ENCODE measurements at places on chromosomes 1 and 21.
A peak's percentile ranks its signal among the peaks of the same experiment; 100 is the strongest.

DNA sequence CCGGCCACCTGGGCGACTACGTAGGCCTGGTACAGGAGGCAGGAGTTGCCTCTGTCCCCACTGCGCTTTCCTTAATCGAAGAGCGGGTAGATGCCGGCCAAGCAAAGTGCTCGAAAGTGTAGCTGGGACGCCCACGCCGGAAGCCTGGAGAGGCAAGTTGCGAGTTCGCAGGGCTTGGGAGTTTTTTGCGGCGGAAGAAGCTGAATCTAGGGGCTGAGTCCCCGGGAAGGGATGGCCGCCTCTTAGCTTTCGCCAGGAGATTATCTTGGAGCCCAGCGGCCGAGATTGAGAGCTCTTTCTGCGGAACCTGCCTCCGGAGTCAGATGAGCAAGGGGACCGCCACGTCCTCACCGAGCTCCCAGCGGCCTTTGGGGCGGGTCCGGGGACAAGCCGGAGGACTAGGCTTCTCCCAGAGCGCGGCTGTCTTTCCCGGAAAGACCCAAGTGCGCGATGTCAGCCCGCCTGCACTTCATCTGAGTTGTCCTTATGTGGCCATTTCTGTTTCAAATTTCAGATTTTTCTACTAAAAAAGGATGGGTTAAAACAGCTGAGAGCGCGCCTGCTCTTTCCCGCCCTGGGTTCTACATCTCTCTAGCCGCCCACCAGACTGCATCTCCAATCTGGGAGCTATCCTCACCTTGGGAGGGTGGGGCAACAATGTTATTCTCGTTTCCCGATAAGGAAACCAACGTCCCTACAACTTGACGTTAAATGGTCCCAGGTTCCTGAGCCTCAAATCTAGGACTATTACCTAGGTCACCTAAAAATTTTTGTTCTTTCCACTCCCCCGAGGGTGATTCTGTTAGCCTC is 12.4 kb upstream of the TBX15 start:
- no peak for DNase-seq

DNA sequence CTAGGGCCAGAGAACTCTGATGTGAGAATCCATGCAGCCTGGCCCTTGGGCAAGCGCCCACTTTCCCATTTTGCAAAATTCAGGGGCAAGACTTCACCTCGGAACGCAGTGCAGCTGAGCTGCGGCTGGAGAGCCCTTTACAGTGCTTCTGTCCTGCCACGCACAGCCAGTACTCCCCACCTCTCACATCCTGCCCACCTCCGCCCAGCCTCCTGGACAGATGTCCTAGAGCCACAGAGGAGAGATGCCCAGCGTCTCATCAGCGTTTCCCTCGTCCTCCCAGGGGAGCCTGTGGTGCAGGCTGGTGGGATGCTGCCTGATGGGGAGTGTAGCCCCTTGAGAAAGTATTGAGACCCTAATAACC is 29.6 kb downstream of the RUNX3 start:
- no peak for DNase-seq

DNA sequence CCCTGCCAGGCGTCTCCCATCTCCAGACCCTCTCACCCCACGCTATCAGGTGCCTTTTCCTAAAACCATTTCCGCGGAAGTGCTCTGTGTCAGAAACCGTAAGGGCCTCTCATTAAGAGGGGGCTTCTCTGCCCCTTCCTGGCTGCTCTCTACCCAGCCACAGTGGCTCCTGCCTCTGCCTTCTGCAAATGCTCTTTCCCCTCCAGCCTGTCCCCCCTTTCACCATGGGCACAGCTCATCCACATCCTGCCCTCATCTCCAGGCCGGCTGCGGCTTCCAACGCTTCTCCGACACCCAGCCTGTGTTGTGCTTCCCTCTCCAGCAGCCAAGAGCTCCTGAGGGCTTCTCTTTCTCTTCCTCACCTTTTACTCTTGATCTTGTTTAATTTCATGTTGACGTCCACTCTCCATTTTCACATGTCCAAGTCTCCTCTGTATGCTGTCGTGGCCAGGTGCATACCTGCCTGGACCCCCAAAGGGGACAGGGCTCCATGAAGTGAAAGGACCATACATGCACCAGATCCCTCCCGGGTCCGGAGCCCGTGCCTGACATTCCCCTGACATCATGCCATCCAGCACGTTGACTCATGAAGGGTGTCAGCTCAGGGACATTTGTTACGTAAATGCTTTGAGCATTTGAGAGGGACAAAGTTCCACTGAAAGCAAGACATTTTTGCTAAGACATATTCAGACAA is 306.5 kb downstream of the AJAP1 start:
- DNase-seq = no peak

- DNase-seq = no peak
These were observed 305.4 kb downstream of the HHIPL2 start for GRCh38 chr1:222242492-222242891.

- DNase-seq = peak; percentile 65
These were observed 30.9 kb downstream of the SNAP47 start for GRCh38 chr1:227766015-227766634.

GRCh38 chr1:99614728-99615127 is 31.2 kb upstream of the PALMD start:
- no peak for DNase-seq

GRCh38 chr1:229710746-229711145 is 84.7 kb downstream of the URB2 start:
- no peak for DNase-seq

GRCh38 chr21:42765656-42766055 is 112.2 kb downstream of the PDE9A start:
- DNase-seq = no peak

GRCh38 chr1:19728413-19729145 is 63.9 kb downstream of the HTR6 start:
- DNase-seq = no peak

DNA sequence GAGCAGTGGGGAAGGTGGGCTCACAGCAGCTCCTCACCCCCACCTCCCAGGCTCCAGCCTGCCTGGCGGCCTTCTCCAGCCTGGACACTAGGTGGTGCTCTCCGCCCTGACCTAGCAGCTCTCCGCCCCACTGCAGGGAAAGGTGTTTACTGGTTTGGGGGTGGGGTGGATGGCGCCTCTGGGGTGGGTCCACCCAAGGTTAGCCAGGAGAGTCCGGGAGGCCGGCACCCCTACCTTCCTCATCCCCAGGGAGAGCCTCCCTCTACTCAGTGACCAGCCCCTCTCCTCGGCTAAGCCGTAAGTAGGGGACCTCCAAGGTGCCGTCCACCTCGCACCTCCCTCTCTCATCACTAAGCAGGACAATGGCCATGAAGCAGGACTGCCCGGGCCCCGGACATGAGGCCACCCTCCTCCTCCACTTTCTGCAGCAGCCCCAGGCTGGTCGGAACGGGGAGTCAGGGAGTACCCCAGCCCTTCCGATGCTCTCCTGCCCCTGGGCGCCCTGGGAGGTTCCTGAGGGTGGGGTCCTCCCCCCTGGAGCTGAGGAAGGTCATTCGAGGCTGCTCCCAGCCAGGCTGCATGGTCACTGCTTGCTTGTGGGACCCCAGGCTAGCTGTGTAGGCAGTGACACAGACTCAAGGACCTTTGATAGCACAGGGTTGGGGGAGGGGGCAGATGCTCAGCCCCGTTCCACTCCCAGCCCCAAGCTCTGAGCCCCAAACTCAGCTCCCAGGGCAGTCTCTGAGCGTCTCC is 101.4 kb upstream of the VAMP3 start:
- DNase-seq = peak; percentile 58

- DNase-seq = no peak
These were observed 8.2 kb upstream of the GLRX2 start for GRCh38 chr1:193113258-193113991.

DNA sequence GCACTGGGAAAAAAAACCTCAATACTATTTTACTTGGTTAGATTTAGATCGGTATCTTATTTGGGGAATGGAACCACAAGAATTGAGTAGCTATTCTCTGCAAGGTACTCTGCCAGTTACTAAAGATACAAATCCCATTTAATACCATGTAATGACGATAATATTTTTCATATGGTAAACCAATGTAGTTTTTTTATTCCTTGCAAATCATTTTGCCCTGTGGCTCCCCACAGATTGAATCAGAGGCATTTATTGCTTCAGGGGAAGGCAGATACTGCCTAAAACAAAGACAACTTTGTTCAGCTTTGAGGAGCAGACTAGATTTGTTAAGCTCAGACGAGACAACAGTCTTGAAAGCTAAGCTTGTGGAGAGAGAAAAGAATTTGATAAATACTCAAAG is 226.7 kb upstream of the RUNX1 start:
- no peak for DNase-seq

DNA sequence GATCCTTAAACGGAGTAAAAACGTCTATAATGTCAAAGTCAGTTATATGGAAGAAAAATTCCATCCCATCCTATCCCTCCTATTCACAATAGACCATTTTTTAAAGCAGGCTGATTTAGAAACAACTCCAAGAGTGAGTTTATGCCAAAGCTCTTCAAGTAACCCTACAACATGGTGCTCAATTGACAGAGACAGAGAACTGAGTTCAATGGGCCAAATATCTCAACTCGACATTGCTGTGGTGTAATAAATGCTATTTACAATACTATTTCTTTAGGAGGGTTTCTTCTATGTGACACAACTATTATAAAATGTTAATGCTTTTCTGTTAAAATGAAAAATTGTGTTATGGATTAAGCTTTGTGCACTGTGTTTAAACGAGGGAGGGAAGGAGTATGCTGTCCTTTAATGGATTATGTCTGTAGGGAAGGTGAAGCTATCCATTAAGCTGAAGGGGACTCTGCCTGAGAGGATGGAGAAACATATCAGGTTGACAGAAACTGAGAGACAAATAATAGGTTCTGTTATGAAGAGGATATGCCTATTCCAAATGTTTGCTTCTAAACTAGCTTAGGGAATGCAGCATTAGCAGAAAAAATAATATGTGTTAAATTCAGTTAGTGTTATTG is 362.5 kb upstream of the CHRM3 start:
- no peak for DNase-seq

DNA sequence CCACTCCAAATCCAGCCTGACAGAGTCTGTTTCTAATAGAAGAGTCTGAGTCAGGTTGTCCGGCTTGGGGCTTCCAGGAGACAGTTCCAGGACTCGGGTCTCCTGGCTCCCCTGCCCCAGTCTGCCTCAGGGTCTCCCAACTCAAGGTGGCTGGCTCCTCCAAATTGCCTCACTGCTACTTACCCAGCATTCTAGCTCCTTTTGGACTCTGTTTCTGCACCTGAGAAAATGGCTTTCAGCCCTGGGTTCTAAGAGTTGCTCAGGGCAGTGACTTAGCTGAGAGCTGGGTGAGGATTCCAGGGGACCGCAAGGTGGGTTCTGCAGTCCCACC is 5.5 kb upstream of the IGFN1 start:
- DNase-seq = no peak

- peak; percentile 64 for DNase-seq
These were observed 3.9 kb upstream of the DENND2D start for GRCh38 chr1:111204201-111204982.

DNA sequence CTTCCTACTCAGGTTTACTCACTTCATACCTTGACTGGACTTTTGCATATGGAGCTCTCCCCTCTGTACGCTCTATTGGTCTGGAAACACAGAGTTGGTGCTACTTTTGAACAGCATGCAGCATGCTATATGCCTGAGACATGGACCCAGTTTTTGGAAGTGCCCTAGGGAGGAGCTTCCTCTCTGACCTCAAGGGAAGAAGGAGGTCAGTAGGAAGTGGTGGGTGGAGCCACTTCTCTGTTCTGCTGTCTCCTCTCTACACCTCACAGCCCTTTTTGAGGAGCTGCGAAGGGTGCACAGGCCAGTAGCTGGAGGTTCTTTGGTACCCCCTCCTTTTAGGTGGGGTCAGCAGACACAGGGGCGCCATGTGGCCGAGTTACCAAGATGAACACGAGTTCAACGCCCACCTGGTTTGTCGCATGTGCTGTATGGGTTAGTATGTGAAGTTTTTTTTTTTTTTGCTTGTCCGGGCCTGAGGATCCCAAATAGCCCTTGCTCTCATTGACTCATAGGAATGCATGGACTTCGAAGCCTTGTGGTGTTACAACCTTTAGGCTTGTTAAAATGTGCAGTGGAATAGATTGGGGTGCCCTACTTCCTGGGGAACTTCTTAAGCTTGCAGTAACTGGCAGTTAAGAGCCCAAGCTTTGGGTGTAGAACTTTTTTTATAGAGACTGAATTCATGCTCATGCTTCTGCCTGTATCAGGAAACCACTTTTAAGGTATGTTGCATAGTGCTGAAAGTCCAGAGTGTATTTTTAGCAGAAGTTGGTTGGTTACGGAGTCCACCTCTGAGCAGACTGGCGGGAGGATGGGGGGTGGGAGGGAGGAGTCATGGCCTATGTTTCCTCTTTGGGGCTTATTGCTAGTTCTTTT is 10.7 kb downstream of the MACF1 start:
- peak; percentile 34 for DNase-seq

GRCh38 chr1:21814241-21814918 is 2.3 kb downstream of the LDLRAD2 start:
- peak; percentile 9 for DNase-seq

DNA sequence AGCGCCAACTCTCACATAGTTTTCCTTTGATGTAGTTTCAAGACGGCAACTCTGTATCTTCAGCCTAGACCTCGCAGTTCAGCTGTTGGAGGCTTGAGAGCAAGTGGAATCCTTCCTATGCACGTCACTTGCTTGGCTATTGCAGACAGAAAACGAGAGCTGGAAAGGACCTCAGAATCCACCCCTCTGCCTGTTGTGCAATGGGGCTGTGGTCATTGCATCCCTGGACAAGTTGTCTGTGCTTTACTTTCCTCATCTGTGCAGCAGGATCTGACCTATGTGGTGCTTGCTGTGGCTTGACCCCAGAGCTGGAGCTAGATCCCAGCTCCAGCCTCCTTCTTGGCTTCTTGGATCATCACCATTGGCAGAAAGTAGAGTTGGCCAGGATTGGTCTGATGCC is 50.0 kb upstream of the IGSF21 start:
- DNase-seq = no peak

DNA sequence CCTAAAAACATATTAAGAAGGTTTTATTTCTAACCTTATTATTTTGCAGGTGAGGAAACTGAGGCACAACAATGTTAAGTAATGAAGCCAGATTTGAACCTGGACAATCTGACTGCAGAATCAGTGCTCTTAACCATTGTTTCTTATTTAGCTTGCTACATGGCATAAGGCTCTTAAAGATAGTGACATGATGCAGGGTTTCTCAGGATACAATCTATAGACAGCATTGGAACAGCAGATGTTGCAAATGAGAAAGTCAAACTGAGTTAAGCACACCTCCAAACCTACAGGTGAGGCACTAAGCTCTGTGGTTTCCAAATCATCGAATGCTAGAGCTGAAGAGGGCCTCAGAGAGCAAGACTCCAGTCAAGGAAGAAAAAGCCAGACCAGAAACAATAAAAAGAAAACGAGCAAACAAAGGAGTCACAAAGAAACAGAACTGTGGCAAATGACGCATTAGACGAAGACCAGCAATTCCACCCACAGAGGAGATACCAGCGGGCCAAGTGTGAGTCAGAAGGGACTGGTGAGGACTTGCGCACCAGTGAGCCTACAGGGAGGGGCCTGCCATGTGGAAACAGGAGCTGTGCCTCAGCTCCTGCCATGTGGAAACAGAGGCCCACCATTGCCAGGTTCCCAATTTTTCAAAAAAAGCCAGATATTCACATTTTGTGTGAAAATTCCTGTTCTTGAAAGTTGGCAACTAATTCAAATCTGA is 14.4 kb downstream of the CD58 start:
- DNase-seq = peak; percentile 83

Data from stimulated activated CD4-positive, alpha-beta T cell treated with anti-CD3 and anti-CD28 coated beads, Interleukin-4, amount 100 ng/mL, for 24 hours (primary cell).